ENCODE measurements at places on chromosomes 5 and 9.
A peak's percentile ranks its signal among the peaks of the same experiment; 100 is the strongest.

DNA sequence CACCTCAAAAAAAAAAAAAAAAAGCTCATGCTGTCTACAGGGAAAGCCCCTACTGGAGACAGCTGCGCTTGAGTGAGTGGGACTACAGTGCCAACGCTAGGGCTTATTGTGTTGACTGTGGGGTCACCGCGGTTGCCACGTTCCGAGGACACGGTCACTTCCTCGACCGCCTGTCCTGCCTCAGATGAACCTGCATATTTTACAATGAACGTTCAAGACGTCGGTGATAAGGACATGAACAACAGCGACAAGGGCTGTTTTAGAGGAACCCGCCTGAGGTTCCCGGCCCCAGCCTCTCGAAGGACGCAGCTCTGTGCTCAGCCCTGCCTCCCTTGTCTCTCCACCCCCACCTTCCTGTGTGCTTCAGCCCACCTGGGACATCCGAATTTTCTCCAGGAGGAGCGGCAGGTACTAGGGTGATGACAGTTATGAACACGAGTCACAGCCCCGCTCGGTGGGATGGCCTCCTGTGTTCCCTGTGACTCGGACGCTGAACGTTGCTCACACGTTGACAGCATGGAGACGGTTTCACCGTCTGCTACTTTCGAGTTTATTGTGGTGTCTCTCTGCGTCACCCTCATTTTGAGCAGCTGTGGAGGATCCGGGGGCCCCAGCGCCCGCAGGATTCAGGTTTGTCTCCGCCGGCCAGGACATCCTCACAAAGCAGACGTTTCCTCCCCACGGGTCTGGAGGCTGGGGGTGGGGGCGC is 11.3 kb upstream of the DIPK1B start:
- DNase-seq, result peak; percentile 75

DNA sequence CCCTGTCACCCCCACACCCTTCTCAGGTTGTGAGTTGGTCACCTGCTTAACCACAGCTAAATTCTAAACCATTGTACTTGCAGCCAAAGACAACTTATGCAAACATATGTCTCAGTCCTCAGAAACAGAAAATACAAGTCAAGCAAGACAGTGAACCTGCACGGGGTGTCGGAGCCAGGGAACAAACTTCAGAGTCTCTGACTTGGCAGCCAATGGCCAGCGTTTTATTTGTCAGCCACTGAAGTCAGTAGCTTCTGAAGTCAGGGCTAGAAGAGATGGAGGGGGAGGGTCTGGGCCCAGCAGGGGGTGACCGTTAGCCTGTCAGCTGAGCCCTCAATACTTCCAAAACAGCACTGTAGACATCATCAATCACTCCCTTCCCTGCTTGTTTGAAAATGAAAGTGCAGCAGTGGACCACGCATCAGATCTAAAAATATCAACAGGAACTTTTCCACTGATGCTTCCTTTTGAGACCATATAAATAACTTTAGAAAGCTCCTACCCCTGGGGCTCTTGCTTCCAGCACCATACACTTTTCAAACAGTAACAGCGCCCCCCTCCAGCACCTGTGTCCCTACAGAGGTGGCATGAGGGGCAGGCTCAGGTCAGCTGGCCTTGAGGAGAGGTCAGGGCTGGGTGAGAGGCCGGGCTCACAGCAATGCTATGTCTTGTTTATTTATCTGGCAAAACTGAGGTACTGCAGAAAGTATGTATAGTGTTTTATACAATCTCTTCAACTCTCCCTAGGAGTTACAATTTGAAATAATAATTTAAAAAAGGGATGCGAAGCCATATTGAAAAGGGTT is 142.5 kb downstream of the ACER2 start:
- DNase-seq, result no peak

GRCh38 chr5:133669472-133669871 is 57.1 kb upstream of the FSTL4 start:
- no peak for DNase-seq

GRCh38 chr5:144794922-144795321 is 624.2 kb downstream of the KCTD16 start:
- DNase-seq, result no peak

GRCh38 chr9:87233899-87234455 is 263.7 kb upstream of the DAPK1 start:
- DNase-seq, result no peak
